ENCODE measurements at places on chromosomes 12 and 14. TPM values are rescaled to one million over a fixed set of nuclear protein-coding genes. Genes with fewer than 3 reads are reported as not detected.
A peak's percentile ranks its signal among the peaks of the same experiment; 100 is the strongest.

DNA sequence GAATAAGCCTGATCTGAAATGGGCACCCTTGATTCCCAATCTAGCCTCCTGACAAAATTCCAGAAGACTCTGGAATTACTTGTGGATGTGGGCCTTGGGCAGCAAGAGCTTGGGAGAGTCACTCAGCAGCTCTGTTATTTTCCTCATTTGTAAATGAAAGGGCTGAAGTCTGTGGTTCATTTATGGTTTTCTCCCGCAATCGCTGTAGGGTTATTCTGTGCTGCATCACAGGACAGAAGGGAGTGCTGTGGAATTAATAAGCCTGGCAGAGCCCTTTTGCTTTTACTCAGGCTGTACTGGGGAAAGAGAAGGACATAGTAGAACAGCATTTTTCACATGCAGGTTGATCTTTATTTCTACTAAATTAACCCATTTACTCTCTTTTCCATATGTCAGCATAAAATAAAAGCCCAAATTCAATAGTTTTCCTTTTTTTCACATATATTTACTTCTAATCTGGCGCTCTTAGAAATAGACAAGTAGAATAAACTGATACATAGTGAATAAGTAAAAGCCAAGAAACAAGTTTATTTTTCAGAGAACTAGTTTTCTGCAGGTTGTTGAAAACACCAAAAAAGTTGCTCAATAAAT is 49.2 kb downstream of the DUSP16 start:
- H3K4me1 ChIP-seq = peaks cover 18% of the 10 kb centered on the region
- H3K27ac ChIP-seq = no peak overlapping the region
- H3K36me3 ChIP-seq = peaks cover 25% of the 10 kb centered on the region
- no peak overlapping the region for H3K4me3 ChIP-seq
- DNase-seq = no peak

DNA sequence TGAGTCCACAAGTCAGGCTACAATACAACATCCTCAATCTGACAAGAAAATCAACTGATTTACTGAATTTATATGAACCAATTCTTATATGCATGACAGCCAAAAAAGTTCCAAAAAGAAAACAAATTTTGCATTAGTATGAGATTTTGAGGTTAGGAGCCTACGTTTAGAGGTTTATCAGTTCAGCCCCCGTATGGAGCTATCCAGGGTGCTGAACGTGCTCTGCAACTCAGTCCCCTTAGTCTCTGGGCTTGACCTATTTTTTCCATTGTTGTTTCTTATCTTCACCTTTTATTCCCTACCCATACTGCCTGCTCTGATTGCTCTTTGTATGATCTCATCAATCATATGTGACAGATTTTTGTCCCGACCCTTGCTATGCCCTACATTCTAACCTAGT is 693.0 kb downstream of the NRXN3 start:
- no peak overlapping the region for H3K4me3 ChIP-seq
- H3K27me3 ChIP-seq = no peaks in the 10 kb centered on the region
- no peaks in the 10 kb centered on the region for H3K4me1 ChIP-seq
- peak; percentile 38 for DNase-seq
- no peak overlapping the region for H3K27ac ChIP-seq

DNA sequence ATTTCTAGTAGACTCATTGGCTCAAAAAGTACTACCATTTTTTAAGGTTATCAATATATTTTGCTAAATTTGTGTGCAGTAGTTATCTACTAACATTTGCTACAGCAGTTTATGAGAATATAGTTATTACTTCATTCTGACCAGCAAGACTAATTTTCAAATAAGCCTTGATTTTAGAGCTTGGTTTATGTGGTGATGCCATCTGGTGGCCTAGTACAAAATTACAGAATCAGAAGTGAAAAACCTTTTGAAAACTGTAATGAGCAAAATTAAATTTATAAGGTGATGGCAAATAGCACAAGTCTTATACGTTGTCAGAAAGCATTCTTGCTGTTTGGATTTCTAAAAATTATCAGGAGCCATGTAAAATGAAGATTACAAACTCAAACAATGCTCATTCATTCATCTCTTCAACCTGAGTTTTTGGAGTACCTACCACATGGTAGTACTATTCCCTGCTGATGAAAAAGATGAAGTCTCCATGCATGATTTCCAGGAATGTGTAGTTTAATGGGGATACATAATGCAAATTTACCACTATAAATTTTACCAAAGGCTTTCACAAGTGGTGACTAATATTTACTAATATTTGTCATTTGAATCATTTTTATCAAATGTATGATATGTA is 51.0 kb downstream of the MAGOHB start:
- no peaks in the 10 kb centered on the region for H3K27me3 ChIP-seq
- H3K36me3 ChIP-seq = peaks cover 60% of the 10 kb centered on the region
- peaks cover 70% of the 10 kb centered on the region for H3K4me1 ChIP-seq
- H3K4me3 ChIP-seq = peak overlapping the region; percentile 10
- DNase-seq = peak; percentile 35

The OGFOD2 gene
- total RNA-seq = 27.1 TPM

DNA sequence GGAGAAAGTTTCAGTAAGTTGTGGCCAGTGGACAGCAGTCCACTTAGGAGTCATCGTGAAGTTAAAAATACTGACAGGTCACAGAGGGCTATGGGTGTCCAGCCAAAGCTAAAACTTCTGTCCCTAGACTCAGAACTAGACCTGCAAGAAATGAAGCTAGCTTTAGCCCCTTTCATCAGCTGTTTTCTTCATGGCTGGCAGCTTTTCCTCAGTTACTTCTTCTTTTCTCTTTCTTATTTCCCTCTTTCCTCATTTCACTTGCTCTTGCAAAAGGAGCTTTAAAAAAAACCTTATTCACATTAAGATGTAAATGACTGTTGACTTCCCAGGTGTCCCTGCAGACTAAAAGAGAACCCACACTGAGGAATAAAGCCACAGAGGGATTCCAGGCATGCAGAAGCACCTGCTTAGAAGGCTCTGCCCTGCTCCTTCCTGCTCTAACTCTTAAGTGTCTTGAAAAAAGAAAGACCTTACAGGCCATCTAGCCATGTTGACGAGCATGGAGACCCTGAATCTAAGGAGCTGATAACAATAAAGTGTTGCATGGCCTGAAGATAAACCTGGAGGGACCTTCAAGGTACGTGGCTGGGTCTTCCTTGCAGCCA is 69.7 kb upstream of the CCND2 start:
- no peaks in the 10 kb centered on the region for H3K36me3 ChIP-seq
- DNase-seq = no peak
- H3K27ac ChIP-seq = no peak overlapping the region
- H3K27me3 ChIP-seq = peaks cover 3% of the 10 kb centered on the region
- no peaks in the 10 kb centered on the region for H3K4me1 ChIP-seq

GRCh38 chr12:116592731-116593130 is 33.5 kb downstream of the MAP1LC3B2 start:
- no peak overlapping the region for H3K4me3 ChIP-seq
- no peak for DNase-seq
- no peaks in the 10 kb centered on the region for H3K36me3 ChIP-seq
- H3K27ac ChIP-seq = no peak overlapping the region
- H3K4me1 ChIP-seq = peaks cover 15% of the 10 kb centered on the region

The HOXC10 gene
- total RNA-seq = not detected

The E2F7 gene
- total RNA-seq = 3.0 TPM

DNA sequence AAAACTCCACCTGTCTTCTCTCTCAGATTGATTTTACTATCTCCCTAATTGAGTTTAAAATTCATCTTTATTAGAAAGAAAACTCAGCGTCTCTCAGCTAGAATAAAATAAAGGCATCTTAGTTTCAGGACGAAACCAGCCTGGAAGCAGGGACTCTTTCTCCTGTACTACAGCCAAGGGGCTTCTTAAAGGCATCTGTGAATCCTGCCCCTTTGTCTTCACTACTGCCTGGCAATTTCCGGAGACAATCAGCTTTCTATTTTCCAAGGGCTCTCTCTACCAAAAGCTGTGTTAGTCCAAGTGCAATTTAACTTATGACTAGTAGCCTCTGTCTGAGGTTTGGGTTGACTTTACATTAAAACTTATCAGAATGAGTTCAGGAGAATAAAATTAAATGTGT is 623.3 kb upstream of the FOXG1 start:
- H3K27ac ChIP-seq = no peak overlapping the region
- no peaks in the 10 kb centered on the region for H3K27me3 ChIP-seq
- H3K4me3 ChIP-seq = no peak overlapping the region
- no peaks in the 10 kb centered on the region for H3K36me3 ChIP-seq
- no peaks in the 10 kb centered on the region for H3K4me1 ChIP-seq

The SCNN1A gene
- 2.3 TPM for total RNA-seq

The GALNT16 gene
- not detected for total RNA-seq

The FGF23 gene
- not detected for total RNA-seq

The ALDH1L2 gene
- total RNA-seq = 7.8 TPM

The ARF3 gene
- 58.3 TPM for total RNA-seq

DNA sequence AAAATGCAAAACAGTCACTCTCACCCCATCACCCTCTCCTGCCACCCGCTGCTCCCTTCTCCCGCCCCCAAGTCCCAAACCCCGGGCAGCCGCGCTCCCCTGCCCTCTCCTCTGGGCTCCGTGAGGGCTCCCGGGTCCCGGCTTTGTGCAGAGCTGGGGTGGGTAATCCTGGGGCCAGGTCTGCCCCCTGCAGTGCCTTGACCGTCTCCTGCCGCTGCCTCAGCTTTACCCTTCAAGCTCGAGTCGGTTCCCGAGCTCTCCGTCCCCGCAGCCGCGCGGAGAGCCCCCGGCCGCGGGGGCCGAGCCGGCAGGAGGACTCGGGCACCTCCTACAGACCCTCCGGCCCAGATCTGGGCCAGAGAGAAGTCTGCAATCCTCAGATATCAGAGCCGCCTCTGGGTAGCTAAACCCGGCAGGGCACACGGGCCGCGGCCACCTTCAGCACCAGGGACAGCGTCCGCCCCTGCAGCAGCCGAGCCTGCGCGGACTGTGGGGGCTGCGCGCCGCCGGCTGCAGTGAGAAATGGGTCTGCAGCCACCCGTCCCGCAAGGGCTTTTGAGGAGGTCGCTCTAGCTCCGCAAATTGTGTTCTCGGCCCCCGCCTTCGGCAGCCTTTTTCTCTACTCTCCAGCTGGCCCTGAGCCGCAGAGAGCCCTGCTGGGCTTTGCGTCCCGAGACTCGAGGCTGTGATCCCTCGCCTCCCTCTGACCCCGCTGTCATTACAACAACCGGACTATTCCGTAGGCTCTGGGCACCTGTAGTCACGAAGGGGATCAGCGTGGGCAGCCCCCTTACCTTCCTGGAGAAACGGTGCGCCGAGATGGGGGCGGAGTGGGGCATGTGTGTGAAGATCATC is 1.2 kb downstream of the PRMT8 start:
- H3K27me3 ChIP-seq = peaks cover 56% of the 10 kb centered on the region
- no peaks in the 10 kb centered on the region for H3K36me3 ChIP-seq
- H3K4me3 ChIP-seq = peak overlapping the region; percentile 11
- peak; percentile 63 for DNase-seq
- H3K27ac ChIP-seq = no peak overlapping the region
- peaks cover 9% of the 10 kb centered on the region for H3K4me1 ChIP-seq

- no peak overlapping the region for H3K27ac ChIP-seq
- DNase-seq = peak; percentile 40
- H3K4me1 ChIP-seq = peaks cover 70% of the 10 kb centered on the region
- no peak overlapping the region for H3K4me3 ChIP-seq
Measured at GRCh38 chr12:96371138-96371789, 29.0 kb downstream of the CDK17 start.

DNA sequence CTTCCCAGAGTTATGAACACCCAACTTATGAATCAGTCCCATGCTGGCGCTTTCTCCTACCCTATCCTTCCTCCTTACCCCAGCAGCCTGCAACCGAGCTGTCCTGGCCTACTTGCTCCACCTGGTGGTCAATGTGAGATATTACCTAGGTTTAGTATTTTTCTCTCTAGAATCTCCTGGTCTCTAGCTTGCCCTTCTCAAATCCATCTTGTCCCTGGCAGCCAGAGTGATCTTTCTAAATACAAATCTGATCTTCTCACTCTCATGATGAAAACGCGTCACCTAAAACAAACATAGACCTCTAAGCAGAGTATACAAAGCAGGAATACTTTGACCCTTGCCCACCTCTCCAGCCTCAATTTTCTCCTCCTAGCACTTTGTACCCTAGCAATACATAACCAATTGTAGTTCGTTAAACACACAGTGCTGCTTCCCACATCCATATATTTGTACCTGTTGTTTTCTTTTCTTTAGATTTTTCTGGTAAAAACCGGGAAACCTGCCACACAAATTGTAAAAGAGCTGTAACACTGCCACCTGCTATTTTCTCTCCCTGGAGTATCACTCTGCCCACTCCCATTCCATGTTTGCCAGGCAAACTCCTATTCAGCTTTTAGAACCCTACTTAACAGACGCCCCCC is 20.0 kb upstream of the TCP11L2 start:
- peaks cover 14% of the 10 kb centered on the region for H3K4me1 ChIP-seq
- DNase-seq = peak; percentile 58
- peaks cover 13% of the 10 kb centered on the region for H3K27me3 ChIP-seq
- H3K4me3 ChIP-seq = no peak overlapping the region
- H3K36me3 ChIP-seq = peaks cover 2% of the 10 kb centered on the region

DNA sequence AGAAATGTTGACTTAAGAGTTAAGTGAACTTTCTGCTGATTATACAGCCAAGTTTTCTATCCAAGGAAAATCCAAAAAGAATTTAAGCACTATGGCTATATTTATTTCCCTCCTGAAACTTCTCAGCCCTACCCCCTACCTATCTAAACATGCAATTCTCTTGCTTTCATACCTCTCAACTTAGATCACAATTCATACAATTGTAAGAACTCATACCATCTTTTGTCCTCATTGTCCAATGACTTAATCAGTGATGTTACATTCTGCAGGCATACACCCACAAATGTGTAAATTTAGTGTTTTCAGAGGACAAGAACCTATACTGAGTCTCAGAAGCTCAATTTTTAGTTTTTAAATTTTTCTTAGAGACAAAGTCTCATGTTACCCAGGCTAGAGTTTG is 62.1 kb downstream of the ZFC3H1 start:
- H3K4me3 ChIP-seq = no peak overlapping the region
- no peaks in the 10 kb centered on the region for H3K27me3 ChIP-seq
- H3K36me3 ChIP-seq = peaks cover 13% of the 10 kb centered on the region
- no peaks in the 10 kb centered on the region for H3K4me1 ChIP-seq
- H3K27ac ChIP-seq = no peak overlapping the region

DNA sequence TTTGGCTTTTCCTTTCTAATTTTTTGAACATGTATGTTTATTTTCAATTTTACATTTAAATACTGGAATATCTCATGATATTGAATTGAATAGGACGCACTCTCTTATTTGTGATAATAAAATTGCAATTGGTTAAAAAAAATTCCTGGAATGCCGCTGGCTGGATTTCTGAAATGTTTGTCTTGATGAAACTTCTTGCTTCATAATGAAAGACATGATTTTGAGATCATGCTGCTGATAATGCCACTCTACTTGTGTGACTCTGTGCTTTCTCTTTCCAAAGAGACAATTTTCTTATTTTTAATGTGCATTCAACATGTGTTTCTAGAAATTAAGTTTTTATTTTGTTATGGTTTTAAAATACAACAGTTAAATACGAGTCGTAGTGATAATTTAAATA is 465.7 kb upstream of the FAR2 start:
- H3K4me1 ChIP-seq = no peaks in the 10 kb centered on the region
- DNase-seq = no peak
- no peak overlapping the region for H3K4me3 ChIP-seq
- H3K27me3 ChIP-seq = no peaks in the 10 kb centered on the region
- H3K27ac ChIP-seq = no peak overlapping the region
- H3K36me3 ChIP-seq = no peaks in the 10 kb centered on the region

The HOXC13 gene
- not detected for total RNA-seq
